Fibroblast of skin of abdomen (primary cell): ENCODE measurements at places on chromosomes 16 and 17.

GRCh38 chr16:84459941-84460405 lies 44.5 kb downstream of the MEAK7 start:
- DNase-seq, result no peak

- DNase-seq, result no peak
Observed at GRCh38 chr17:41992576-41992975, 24.7 kb downstream of the DNAJC7 start.

DNA sequence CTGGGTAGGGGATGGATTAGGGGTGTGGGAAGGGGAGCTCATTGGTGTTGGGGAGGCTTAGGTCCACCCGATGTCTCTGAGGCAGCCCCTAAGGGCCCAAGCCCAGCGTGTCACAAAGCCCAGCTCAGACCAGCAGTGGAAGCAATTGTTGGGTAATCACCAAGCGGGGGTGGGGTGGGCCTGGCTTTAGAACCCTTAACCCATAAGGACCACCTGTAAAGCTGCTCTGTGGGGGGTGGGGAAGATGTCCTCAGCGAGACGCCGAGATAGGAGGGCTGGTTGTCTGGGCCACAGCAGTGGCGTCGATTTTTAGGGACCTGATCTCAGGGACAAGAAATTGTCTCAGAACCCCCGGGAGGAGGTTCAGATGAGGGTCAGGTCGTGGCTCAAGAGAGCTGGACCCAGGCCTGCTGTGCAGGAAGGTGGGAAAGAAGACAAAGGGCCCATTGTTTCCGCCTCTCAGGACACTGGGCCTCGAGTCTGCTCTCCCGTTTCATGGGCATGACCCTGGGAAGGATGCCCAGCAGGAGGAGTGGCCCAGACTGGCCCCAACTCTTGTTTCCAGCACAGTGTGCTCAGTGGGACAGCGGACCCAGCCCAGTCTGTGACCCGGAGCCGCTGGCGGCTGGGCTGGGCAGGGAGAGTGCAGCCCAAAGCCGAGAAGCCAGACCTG lies 15.9 kb downstream of the ST6GALNAC2 start:
- DNase-seq, result no peak

DNA sequence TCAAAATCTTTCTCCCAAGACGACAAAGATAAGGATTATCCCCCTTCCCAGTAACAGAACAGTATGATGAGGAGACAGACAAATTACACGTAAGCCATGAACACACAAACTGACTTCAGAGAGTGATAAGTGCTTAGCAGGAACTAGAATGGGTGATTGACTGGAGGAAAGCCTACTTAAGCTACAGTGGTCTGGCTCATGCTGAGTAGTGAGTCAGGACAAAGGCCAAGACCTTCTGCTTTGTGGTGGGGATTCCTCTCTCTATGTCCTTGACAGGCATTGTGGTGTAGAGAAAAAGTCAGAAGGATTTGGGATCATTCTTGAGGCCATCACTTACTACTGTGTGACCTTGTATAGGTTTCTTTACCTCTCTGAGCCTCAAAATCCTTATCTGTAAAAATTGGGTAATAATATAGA lies 381.9 kb upstream of the CCL2 start:
- peak; percentile 3 for DNase-seq
